Fibroblast of mammary gland (primary cell): ENCODE measurements at places on chromosomes 11 and 22.
A peak's percentile ranks its signal among the peaks of the same experiment; 100 is the strongest.

- DNase-seq: no peak
These were observed 380.9 kb downstream of the ETS1 start for GRCh38 chr11:128206461-128206860.

- DNase-seq: peak; percentile 29
These were observed 266.0 kb upstream of the MTNR1B start for GRCh38 chr11:92703449-92703830.

DNA sequence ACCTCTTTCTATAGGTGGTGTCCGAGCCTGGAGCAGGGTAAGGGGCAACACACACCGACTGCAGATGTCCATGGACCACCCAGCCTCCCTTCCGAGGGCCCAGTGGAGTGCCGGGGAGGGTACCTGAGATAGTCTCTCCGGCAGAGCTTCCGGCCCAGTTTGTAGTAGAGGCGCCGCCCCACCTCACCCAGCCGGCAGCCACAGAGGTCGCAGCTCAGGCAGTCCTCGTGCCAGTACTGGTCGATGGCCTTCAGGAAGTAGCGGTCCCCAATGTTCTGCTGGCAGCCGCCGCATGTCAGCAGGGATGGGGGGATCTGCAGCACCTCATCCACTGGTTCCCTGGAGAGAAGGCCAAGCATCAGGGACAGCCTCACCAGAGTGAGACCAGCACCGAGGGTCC is 27.4 kb downstream of the LMO2 start:
- no peak for DNase-seq

DNA sequence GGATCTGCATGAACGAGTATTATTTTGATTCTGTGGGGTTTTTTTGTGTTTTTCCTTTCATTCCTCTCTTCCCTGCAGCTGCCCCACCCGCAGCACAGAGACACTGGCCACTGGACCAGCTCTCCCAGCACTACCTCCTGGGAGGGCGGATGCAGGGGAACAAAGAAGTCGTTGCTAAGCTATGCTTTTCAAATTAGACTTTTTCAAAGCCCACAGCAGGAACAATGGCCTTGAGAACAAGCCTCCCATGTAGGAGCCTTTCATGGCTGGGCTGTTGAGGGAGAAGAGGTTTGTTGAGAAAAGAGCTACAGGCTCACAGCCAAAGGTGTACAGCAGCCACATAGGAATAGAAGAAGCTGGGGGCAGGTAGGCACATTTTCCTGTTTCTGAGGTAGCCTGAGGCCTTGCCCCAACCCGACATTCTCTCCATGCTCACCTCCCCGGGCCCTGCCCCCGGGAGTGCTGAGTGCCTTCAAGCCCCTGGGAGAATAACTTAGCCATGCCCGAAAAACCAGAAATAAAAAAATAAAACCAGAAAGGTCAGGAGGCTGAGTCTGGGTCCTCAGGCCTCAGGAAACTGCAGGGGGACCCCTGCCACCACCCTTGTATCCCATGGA is 20.5 kb upstream of the SYT12 start:
- no peak for DNase-seq

GRCh38 chr22:46142548-46143490 is 7.5 kb upstream of the PPARA start:
- no peak for DNase-seq

DNA sequence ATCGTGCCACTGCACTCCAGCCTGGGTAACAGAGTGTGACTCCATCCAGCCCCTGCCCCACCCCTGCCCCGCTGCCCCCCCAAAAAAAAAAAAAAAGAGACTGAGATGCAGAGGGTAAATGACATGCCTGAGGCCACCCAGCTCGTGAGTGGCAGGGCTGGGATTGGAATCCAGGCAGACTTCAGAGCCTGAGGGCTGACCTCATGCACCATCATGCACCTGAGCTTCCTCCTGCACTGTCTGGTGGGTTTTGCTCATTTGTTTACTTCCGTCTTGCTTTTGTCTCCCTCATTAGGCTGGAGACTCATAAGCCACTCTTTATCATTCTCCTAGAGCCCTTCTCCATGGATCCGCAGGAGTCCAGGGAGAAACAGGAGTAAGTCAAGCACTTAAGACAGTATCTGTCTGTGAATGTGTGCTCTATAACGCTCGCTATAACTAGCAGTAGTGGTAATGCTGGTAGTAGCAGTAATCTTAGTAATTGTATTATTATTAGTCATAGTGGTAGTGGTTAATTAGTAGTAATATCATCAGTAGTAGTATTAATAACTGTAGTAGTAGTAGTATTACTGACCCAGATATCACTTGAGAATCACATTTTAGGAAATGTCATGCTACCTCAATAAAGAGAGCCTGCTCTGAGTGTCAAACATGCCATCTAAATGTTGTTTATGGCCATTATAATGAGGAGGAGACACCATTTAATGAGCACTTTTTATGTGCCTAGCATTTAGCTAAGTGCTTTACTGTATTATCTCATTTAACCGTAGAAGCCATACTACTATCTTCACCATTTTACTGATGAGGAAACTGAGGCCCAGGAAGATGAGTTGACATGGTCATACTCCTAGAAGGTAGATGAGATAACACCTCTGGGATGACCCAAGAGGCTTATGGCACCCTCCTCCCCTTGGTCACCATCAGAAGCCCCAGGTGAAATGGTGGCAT is 85.0 kb downstream of the NAT10 start:
- no peak for DNase-seq

- peak; percentile 52 for DNase-seq
These were observed 8.2 kb upstream of the HBE1 start for GRCh38 chr11:5277807-5278382.

GRCh38 chr11:117723277-117724024 is 73.6 kb downstream of the DSCAML1 start:
- DNase-seq: no peak

GRCh38 chr22:22882033-22882717 is 5.4 kb upstream of the IGLL5 start:
- no peak for DNase-seq

DNA sequence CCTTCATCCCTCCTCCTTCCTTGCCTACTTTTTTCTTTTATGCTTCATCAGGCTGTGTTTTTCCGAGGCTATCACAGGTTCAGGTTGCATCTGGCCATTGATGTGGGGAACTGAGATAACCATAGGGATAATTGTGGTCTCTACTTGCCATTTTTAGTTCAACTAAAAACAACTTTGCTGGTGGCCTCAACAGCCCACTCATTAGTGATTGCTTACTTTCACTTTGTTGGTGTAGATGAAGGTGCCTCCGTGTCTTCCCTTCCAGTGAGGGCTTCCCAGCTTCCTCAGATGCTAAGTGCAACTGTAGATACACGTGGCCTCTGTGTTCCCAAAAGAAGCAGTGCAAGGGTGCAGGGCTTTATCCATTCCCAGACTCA is 35.0 kb downstream of the KCNJ1 start:
- no peak for DNase-seq

GRCh38 chr11:78265326-78265725 is 76.6 kb downstream of the USP35 start:
- peak; percentile 24 for DNase-seq

GRCh38 chr11:81033779-81034540 is 1593.1 kb upstream of the TENM4 start:
- DNase-seq: no peak

- no peak for DNase-seq
These were observed 4.4 kb downstream of the POLA2 start for GRCh38 chr11:65266210-65266609.

DNA sequence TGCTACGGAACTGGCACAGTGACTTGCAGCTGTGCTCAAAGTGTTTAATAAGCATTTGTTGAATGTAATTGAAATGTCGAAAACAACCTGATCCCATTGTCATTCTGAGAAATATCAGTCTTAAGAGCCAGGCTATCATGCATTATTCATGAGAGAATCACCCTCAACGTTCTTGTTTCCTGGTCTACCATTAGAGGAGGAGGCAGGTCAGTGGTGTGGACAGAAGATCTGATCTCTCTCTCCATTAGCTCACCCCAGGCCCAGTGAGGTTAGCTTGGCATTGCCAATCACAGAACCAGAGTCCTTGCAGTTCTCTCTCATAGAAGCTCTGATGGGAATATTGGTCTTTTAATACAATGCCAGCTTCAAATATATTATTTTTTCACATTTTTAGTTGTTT is 121.1 kb upstream of the SPON1 start:
- DNase-seq: no peak

- no peak for DNase-seq
These were observed 3.7 kb downstream of the TRPM5 start for GRCh38 chr11:2440646-2441045.

DNA sequence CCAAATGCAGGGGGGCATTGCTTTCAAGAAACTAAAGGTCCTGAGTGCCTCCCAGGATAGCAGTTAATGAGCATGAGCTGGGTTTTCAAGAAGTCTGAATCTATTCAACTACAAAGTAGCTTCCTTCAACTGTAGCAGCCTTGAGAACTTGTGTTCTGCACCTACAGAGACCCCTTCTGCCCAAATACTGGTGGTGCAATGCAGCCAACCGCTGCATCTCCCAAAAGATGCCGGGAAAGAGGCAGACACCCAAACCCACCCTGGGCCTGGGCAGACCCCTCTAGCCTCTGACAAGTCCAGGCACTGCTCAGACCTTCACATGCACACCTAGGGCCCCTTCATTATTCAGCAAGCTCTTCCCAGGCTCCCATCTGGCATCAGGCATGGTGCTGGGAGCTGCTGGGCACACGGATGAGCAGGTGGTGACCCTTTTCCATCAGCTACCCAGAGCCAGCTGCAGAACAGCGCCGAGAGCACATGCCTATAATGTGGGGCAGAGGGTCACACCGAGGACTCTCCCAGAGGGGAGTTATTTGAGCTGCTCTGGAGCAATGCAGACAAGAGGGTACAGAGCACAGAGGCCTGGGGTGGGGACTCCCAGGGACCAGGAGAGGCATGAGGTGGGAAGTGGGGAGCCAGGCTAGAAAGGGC is 44.9 kb upstream of the ETS1 start:
- peak; percentile 68 for DNase-seq

DNA sequence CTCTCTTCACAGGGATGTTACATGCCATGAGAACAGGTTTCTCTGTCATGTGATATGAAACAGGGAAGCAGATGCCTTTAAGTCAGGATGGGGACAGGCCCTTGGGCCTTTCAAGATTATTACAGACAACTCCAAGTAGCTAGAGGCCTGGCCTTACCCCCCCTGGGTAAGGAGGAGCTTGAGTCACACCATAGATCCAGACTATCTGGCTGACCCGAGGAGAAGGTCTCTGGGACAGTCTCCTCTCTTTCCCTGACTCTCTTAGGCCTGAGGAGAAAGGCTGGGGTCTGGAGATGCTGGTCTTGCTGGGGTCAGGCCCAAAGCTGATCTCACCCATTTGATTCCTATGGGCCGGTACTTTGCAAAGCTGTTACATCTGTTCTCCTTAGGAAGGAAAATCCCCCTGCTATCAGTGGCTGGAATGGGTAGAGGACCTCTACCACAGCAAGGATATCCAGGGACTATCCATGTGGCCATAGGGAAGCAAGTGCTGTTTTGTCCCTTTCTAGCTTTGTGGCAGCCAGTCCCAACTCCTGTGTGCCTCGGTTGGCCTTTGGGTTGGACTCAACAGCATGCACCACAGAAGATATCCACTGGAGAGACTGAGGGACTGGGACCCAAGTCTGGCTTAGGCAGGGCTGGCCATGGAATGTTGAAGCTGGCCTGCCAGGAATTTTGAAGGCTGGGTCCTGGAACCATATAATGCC is 25.2 kb downstream of the RELT start:
- peak; percentile 49 for DNase-seq

GRCh38 chr11:70913715-70914231 is 338.6 kb downstream of the SHANK2 start:
- DNase-seq: no peak

- DNase-seq: no peak
These were observed 1.3 kb upstream of the SEC14L3 start for GRCh38 chr22:30472994-30473720.

GRCh38 chr11:2555336-2555735 is 110.5 kb downstream of the KCNQ1 start:
- DNase-seq: no peak

DNA sequence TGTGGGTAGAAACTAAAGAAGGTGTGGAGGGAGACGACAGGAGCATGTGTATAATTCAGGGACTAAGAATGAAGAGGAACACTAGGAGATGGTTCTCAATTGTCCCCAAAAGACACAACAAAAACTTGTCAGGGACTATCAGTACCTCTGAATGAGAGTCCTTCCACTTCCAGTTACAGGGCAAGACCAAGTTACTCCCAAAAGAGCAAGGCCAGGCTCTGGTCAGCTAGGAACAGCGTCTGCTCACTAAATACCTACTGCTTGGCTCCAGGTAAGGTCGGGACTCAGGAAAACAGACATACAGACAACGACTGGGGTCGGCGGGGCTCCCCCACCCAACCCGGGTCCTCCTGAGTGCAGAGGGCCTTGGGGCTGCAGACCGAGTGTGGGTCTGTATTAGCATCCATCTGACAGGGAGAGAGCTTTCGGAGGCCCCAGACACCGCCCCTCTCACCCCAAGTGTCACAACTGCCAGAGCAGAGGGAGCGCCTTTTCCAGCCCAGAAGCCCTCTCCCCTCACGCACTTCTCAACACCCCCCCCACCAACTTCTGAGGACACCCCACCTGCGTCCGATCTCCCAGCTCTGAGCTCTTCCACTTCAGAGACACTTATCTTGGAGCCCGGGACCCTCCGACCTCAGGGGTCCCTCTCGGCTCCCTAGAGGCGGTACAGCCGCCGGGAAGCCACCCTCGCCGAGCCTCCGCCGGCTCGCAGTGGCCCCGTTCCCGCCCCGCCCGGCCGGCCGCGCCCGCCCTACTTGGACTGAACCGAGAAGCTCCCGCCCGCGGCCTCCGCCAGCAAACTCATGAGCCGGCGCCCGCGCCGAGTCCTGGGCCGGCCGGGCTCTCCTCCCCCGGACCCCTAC is 522 bp downstream of the RHOG start:
- DNase-seq: no peak

- no peak for DNase-seq
These were observed 527 bp upstream of the SAC3D1 start for GRCh38 chr11:65040520-65040846.

GRCh38 chr22:23306438-23306921 is 126.2 kb downstream of the BCR start:
- peak; percentile 63 for DNase-seq

GRCh38 chr11:16607675-16608644 is 130.5 kb upstream of the C11orf58 start:
- no peak for DNase-seq

GRCh38 chr11:74611369-74611861 is 19.0 kb downstream of the POLD3 start:
- DNase-seq: peak; percentile 82

GRCh38 chr11:87281496-87281895 is 243.8 kb downstream of the TMEM135 start:
- peak; percentile 86 for DNase-seq

GRCh38 chr22:43315687-43316217 is 27.4 kb downstream of the SCUBE1 start:
- DNase-seq: no peak

GRCh38 chr11:75626889-75627529 is 41.8 kb downstream of the MAP6 start:
- DNase-seq: peak; percentile 39

GRCh38 chr11:100141201-100141600 is 545.9 kb upstream of the ARHGAP42 start:
- DNase-seq: no peak

- DNase-seq: no peak
These were observed 81.4 kb downstream of the KCNQ1 start for GRCh38 chr11:2525941-2526807.

GRCh38 chr11:33934450-33934849 is 42.6 kb upstream of the LMO2 start:
- DNase-seq: no peak

GRCh38 chr11:68326334-68327215 is 14.2 kb downstream of the LRP5 start:
- no peak for DNase-seq

GRCh38 chr11:61718621-61719302 is 33.7 kb upstream of the MYRF start:
- peak; percentile 51 for DNase-seq
